ENCODE measurements at places on chromosomes 6 and 20.

DNA sequence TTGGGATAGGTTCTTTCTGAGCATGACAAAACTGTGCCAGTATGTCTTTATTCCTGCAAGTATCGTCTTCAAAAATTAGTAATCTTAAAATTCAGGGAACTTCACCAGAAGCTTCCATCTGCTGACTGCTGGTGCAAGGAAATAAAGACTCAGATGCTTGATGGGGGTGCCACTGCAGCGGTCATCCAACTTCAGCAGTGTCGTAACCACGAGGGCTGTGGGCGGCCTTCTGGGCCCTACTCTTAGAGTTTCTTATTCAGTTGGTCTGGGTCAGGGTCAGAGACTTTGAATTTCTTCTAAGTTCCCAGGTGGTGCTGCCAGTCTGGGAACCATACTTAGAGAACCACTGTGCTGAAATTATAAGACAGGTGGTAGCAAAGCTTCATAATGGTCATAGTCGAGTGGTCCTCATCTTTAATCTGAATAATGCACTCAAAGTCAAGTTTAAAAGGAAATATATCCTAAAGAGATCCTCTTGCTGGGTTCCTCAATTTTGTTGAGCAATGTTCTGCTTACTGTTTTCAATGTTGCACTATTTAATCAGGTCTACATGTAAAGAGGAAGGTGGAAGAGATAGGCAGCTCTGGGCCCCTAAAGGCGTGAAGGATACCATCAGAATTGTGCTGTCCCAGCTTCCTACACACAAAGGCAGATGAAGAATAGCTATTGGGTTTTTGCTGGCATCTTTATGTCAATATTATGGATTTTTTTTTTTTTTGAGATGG is 165.4 kb upstream of the GMDS start:
- DNase-seq, result no peak

DNA sequence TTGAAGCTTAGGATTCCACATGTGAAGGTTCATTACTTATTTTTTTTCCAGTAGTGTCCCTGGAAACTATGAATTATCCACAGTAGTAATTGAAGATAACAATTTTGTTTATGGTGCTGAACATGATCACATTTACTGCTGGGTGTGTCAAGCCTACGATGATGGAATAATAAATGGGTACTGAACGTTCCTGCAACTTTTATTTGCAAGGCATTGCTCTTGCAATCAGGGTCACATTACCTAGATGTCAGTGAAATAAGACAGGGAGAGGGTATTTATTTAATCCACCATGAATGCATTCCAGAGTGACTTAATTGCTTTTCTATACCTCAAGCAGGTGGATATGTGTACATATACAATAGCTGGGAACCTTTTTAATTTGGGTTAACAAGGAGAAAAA is 27.0 kb upstream of the MLIP start:
- no peak for DNase-seq

- no peak for DNase-seq
Measured at GRCh38 chr20:10687895-10688294, 14.1 kb upstream of the JAG1 start.

DNA sequence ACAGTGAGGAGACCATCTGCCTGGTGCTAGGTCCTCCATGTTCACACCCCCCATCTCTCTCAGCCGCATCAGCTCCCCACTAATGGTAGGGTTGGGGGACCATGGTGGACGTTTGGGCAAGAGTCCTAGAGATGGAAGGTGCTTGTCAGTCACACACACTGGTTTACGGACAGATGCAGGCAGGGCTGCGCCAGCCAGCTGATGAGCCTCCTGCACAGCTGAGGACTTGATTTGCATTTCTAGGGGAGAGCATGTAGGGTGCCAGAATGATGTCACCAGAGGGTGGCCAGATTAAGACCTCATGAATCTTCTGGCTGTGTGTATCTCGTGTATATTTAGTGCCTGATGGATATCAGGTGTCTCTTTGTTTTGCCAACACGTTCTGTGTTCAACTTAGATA is 28.6 kb downstream of the CST8 start:
- DNase-seq, result no peak

DNA sequence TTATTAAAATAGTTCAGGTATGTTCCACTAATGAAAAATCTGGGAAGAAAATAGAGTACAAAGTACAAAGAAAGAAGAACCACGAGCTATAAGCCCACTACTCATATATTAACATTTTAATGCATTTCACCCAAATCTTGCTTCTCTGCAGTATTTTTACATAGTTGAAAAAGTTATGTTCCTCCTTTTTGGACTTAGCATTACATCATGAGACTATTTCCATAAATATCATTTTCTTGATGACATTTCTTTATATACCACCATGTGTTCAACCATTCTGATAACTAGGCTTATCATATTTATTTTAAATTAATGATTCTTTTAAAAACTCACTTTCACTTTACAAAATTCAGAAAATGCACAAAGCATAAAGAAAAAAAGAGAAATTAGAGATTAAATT is 3.0 kb downstream of the IPCEF1 start:
- no peak for DNase-seq

DNA sequence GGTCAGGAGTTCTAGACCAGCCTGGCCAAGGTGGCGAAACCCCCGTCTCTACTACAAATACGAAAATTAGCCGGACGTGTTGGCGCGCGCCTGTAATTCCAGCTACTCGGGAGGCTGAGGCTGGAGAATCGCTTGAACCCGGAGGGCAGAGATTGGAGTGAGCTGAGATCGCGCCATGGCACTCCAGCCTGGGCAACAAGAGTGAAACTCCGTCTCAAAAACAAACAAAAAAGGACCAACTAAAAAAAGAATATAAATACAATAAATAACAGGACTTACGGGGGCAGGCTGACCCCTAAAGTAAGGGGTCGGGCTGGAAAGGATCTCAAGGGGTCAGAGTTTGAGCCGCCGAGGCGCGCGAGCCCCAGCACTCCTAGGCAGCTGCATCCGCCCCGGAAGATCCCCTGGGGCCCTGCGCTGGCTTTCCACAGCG is 509 bp upstream of the TPD52L2 start:
- no peak for DNase-seq

DNA sequence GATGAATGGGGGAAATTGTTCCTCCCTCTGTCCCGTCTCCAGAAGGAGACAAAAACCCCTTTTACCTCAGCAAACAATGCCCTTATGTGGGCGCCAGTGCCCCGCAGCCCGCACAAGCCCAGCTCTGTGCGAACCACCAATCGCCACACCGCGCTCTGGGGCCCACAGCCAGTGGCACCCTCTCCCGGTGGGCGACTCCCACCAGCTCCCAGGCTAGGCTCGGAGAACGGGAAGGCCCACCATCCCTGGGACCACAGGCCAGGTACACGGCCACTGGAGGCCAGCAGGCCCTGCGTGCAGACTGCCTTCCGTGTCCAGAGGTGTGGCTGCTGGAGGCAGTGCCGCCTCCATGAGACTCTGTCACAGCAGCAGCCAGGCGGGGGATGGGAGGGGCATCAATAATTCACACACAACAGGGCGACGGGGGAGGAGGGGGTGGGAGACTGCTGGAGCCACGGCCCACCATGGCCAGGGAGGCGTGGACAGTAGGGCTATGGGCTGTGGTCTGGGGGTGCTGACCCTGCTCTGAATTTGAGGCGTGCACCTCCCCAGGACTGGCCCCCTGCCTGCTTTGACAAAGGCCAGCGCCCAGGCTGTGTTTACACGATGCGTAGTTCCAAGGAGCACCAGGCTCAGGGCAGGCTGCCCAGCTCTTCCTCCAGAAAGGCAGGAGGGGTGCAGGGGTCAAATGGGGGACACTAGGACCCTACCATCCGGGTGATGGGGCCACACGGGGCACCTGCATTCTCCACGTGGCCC is 105.7 kb downstream of the ASXL1 start:
- no peak for DNase-seq

- DNase-seq, result no peak
Measured at GRCh38 chr6:122128445-122128844, 271.0 kb upstream of the HSF2 start.

DNA sequence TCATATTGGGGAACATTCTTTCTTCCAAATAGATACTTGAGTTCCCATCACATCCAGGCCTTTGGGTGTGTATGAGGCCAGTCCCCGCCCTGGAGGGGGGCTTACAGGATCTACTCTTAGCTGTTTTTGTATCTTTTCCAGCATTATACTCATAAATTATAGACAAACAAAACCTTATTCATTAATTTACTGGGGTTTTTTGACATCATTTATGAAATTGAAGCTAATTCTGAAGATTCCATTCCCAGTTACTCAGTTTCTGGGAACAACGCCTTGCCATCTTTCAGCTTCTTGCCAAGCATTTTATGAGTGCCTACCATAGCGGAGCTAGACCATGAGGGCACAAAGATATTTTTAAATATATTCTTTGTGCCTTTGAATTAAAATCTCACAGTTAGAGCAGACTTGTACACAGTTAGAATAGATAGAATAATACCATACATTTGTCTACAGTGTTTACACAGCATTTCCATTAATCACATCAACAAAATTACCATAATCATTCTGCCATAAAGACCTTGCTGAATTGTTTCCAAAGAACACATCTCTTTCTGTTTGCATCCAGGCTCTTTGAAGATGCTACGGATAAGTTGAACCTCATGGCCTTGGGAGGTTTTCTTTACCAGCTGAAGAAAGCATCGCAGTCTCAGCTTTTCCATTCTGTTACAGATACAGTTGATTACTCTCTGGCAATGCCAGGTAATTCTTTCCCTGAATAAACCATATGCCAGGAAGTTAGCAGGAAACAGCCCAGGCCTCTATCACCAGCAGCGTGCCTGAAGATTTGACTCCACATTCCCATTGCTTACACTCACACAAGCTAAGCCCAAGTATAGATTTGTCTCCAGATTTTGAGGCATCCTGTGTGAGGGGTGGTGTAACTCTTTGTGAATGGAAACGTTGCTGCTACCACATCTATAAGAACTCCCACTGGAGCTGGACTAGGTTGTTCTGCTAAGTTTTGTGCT is 75.4 kb upstream of the PBOV1 start:
- DNase-seq, result no peak

- DNase-seq, result no peak
Measured at GRCh38 chr6:85453490-85453889, 3.6 kb downstream of the NT5E start.

- no peak for DNase-seq
Measured at GRCh38 chr6:163648868-163649267, 234.3 kb downstream of the QKI start.

DNA sequence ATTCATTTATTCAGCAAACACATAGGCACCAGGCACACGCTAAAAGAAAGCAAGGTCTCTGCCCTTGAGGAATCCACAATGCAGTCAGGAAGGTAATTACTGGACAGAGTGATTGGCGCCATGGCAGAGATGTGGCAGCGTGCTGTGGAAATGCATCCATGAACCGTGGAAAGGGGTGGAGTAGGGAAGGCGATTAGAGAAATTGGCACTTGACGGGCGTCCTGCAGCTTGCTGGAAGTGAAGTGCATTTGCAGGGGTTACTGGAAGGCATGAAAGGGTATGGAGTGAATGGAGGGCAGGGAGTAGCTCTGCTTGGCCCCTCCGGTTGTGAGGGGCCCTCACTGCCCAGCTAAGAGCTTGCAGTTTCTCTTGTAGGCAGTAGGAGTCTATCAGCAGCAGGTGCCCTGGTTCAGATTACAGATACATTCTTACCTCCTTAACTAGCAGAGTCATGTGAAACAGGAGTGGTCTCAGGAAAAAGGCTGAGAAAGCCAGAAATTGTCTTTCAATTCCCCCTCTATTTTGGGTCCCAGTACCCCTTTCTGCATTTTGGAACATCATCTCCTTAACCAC is 122.5 kb upstream of the TIAM2 start:
- no peak for DNase-seq

DNA sequence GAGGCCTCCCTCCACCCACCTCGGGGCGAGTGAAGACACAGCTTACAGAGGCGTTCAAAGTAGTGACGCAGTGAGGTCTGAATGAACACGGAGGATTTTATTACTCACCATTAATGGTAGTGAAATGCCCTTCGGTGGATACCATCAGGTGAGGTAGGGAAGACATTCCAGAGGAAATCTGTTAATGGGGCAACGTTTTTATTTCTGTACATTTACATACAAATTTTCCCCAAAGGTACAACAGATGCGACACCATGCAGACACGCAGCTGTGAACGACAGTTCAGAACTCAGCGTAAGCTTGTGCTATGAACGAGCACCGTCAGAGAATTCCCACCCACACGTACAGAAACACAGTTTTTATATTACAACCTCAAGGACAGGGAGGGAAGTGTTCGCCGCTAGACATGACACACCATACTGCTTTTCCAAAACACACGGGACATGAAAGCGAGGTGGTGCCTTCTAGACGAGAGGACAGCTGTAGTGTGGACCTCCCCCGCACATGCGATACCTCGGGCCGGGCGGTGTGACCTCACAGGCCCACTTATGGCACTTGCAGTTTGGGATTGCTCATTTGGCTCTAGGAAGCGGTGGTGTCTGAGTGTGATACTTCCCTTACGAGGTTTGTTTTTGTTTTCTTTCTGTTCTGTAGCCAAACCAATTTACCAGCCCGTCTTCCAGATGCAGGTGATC is 10.7 kb downstream of the PSMG4 start:
- no peak for DNase-seq

GRCh38 chr6:16596616-16597331 is 164.5 kb downstream of the ATXN1 start:
- no peak for DNase-seq

GRCh38 chr20:36631646-36632045 is 14.3 kb downstream of the SLA2 start:
- no peak for DNase-seq

DNA sequence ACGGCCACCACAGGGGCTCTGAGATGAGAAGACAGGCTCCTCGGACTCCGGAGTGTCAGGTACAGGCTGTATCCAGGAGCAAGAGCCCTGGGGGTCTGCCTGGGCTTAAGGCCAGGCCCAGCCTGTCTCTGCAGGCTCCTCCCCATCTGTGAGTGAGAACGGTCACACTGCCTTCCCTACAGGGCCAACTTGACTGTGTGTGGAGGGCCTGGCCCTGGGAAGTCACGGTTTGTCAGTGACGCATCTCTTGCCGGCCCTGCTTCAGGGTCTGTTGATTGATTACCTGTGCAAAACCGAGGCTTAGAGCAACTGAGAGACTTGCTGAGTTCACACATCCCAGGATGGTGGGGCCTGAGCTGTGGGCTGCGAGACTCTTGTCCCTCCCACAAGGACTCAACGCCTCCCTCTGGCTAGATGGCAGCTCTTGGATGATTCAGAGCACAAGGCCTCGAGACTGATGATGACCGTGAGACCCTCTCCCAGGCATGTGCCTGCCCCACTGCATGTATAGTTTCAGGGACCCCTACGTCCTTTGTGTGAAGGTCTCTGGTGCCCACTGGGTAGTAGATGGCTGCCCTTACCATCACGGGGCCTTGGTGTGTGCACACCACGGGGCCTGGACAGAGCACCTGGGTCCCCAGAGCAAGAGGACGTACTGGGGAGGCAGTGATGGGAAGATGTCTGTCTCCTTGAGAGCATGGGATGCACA is 5.9 kb downstream of the RBM38 start:
- DNase-seq, result no peak
